ENCODE measurements at places on chromosomes 6 and 20. TPM values are rescaled to one million over a fixed set of nuclear protein-coding genes. Genes with fewer than 3 reads are reported as not detected.

MOG gene
- total RNA-seq: not detected

COX4I2 gene
- total RNA-seq: not detected

TNFRSF6B gene
- total RNA-seq: 6.7 TPM

- no peaks in the 10 kb centered on the region for H3K36me3 ChIP-seq
- no peaks in the 10 kb centered on the region for H3K27me3 ChIP-seq
- H3K4me1 ChIP-seq: no peaks in the 10 kb centered on the region
These were observed 796.7 kb downstream of the DHX35 start for GRCh38 chr20:39758876-39759275.

DNA sequence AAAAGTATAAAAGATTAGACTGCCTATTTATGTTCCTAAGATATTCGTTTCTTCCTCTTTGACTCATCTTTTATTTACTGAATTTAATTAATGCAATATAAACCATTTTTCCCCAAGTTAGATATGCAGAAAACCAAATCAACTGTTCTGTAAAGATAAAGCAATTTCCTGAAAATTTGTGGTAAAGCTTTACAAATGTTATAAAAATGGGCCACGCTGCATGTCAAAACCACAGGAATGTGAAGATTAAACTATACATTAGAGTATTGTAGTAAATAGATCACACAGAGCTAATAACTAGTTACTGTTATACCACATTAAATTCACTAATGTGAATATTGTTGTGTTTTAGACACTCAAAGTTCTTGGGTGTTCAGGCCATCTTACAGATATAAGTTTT, 83.4 kb downstream of the OPN5 start:
- DNase-seq: no peak
- no peak overlapping the region for H3K4me3 ChIP-seq
- H3K36me3 ChIP-seq: no peaks in the 10 kb centered on the region

GRCh38 chr6:11309947-11310665, 77.6 kb upstream of the NEDD9 start:
- H3K4me3 ChIP-seq: no peak overlapping the region
- peak; percentile 76 for DNase-seq
- no peaks in the 10 kb centered on the region for H3K36me3 ChIP-seq
- no peaks in the 10 kb centered on the region for H3K4me1 ChIP-seq
- H3K27me3 ChIP-seq: no peaks in the 10 kb centered on the region

DNA sequence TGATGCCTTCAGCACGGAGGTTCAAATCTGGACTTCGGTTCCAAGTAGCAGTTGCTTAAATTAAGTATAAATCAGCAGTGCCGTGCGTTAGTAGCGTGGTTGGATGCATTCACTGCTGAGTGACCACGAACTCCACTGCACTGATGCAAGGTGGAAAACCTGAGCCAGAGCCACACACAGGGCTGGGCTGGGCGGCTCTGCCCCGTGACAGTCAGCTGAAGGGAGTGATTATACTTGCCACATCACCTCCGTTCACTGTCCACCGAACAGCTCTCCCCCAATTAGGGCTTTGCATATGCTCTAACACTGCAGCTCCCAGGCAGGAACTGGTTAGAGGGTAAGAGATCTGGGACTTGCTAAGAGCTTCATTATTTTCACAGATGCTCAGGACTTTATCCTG, 22.2 kb downstream of the PPP1R3G start:
- H3K4me1 ChIP-seq: no peaks in the 10 kb centered on the region
- H3K36me3 ChIP-seq: no peaks in the 10 kb centered on the region
- no peak overlapping the region for H3K27ac ChIP-seq

- peaks cover 8% of the 10 kb centered on the region for H3K36me3 ChIP-seq
- H3K4me1 ChIP-seq: no peaks in the 10 kb centered on the region
- no peak for DNase-seq
- no peak overlapping the region for H3K27ac ChIP-seq
- H3K27me3 ChIP-seq: no peaks in the 10 kb centered on the region
These were observed 70.2 kb downstream of the SNX9 start for GRCh38 chr6:157893238-157893637.

DNA sequence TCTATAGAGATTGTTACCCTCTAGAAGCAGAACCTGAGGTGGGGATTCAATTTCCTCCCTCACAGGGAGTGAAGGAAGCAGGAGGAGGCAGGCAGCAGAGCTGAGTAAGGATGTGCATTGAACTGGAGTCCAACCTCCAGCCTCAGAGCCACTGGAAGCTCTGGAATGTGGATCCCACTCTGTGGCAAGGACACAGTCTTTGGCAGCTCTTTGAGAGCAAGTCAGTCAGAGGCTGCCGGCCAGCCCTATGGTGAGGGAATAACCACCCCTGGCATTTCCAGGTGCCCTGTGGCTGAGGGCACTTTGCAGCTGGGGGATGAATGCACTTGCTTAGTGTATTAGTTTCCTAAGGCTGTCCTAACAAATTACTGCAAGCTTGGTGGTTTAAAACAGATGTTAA, 37.2 kb downstream of the EBF4 start:
- H3K27me3 ChIP-seq: peaks cover 9% of the 10 kb centered on the region
- H3K27ac ChIP-seq: no peak overlapping the region
- H3K4me3 ChIP-seq: no peak overlapping the region
- no peak for DNase-seq

GRCh38 chr20:46647469-46647868, 3.8 kb downstream of the SLC13A3 start:
- DNase-seq: no peak
- no peak overlapping the region for H3K27ac ChIP-seq
- peaks cover 4% of the 10 kb centered on the region for H3K27me3 ChIP-seq
- no peak overlapping the region for H3K4me3 ChIP-seq

DNA sequence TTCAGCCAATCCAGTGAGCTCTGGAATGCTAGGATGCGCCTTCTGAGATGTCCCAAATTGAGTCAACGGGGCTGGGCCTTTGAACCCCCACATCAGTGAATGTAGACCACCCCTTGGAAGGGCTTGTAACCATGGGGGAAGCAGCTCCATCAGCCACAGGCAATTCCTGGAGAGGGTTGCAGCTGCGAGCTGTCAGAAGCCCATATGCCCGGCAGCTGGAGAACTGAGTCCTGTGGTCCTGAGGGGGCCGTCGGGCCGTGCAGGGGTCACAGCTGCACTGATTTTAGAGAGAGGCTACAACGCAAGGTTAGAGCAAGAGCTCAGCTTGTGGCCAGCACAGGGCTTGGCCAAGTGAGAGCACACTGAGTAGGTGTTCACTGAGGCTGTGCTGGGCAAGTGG, 121.3 kb downstream of the TOX2 start:
- peaks cover 2% of the 10 kb centered on the region for H3K36me3 ChIP-seq
- no peak for DNase-seq
- H3K27ac ChIP-seq: no peak overlapping the region
- H3K27me3 ChIP-seq: no peaks in the 10 kb centered on the region

DNA sequence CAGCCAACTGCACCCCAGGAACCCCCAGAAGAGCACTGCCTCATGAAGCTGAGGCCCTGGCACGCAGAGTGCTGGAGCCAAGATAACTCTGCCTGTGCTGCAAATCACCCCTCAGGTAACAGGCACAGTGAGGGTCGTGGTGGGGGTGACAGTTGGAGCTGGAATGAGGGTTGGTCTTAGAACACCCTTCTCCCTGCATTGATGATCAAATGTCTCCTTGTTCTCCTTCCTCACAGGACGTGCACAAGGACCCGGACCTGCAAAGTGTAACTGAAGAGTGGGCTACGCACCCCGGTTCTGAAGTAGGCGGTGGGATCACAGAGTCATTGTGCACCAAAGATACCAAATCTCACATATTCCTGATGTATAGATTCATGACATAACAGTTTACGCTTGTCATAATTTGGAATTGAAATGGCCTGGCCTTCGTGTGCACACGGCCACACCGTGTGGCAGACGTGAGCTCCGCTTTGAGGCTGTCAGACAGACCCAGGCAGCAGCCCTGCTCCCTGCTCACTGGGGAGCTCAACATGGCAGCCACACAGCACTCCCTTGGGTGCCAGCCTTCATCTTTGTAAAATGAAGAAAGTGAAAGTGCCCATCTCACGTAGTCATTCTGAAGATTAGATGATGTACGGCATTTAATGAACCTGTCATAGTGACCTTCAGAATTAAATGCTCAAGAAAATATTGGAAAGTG, 8.8 kb downstream of the THBS2 start:
- H3K27me3 ChIP-seq: no peaks in the 10 kb centered on the region
- peaks cover 24% of the 10 kb centered on the region for H3K36me3 ChIP-seq
- DNase-seq: no peak
- no peak overlapping the region for H3K27ac ChIP-seq
- H3K4me3 ChIP-seq: no peak overlapping the region

- H3K36me3 ChIP-seq: no peaks in the 10 kb centered on the region
- H3K27ac ChIP-seq: no peak overlapping the region
- H3K27me3 ChIP-seq: no peaks in the 10 kb centered on the region
These were observed 150.0 kb upstream of the CST7 start for GRCh38 chr20:24798930-24799705.

GRCh38 chr6:64256483-64256882, 620.9 kb downstream of the PHF3 start:
- H3K4me1 ChIP-seq: no peaks in the 10 kb centered on the region
- DNase-seq: no peak
- no peaks in the 10 kb centered on the region for H3K27me3 ChIP-seq
- no peak overlapping the region for H3K4me3 ChIP-seq
- no peak overlapping the region for H3K27ac ChIP-seq
